ENCODE measurements at places on chromosomes 13 and 19.
A peak's percentile ranks its signal among the peaks of the same experiment; 100 is the strongest.

DNA sequence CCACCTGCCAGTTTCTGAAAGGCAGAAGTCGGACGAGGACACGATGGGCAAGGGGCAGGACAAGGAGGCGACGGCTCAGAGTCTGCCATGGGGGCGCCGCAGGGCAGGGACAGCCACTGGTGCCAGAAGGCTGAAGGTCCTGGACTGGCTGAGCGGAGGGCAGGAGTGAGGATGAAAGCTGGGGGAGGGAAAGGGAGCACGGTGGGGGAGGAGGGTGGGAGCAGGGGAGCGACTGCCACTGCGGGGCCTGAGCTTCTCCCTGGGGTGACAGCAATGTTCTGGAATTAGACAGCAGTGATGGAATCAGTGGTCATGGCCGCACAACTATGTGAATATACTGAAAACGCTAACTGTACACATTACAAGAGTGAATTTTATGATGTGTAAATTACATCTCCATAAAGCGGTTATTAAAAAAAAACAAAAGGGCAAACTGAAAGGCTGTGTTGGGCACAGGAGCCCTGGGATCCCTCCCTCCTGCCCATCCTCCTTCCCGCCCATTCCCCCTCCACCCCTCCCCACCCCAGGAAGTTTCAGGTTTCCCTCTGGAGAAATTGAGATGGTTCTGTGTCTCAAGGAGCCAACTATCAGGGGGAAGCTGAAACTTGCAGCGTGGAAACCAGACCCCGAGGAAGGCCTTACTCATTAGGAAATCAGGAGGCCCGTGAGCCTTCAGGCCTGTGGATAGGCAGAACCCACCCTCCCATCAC, 15.9 kb downstream of the MLLT1 start:
- no peak for DNase-seq

DNA sequence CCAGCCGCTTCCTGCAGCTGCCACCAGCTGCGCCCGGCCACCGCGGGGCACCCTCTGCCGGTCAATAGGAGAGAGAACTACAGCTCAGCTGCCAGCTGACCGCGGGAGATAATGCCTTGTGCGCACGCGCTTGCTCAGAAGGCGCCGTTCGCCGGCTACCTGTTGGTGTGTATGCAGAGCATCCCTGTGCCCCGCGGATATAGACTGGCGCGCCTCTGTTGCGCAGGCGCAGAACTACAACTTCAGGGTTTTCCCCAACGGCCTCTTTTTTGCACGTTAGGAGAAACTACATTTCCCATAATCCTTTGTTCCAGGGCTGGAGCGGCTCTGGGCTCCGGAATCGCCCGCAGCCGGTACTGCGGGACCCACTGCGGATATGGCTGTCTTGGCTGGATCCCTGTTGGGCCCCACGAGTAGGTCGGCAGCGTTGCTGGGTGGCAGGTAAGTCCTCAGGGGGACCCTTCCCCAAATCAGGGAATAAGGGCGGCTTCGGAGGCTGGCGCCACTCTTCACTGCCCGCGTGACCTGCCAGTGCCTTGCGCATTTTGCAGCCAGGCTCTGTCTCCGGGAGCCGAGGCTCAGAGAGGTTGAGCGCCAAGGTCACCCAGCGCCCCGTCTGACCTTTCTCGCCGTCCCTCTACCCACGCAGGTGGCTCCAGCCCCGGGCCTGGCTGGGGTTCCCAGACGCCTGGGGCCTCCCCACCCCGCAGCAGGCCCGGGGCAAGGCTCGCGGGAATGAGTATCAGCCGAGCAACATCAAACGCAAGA, at the start of gene MRPL34:
TSS of gene MRPL34 (plus strand) at position 356 of the 768 bp plus-strand sequence. CDS start at position 377, 21 bp downstream.
- DNase-seq, result peak; percentile 100

GRCh38 chr13:60372141-60372540, 24.9 kb upstream of the TDRD3 start:
- DNase-seq, result no peak

DNA sequence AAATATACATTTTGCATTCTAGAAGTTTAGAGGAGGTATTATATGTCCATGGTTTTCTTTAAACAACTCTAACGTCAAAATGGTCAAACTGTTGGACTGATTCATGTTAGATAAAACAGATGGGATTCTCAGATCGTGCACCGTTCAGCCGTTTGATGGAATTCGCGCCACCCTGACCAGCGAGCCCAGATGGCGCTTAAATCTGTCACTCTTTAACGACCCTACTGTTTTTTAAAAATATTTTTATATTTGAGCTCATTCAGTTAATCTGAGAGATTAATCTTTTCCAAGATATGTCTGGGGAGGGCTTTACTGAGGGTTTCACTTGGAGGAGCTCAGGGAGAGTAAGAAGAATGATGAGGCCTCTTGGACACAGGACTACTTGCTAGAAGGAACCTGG, 164.4 kb downstream of the TM9SF2 start:
- no peak for DNase-seq

DNA sequence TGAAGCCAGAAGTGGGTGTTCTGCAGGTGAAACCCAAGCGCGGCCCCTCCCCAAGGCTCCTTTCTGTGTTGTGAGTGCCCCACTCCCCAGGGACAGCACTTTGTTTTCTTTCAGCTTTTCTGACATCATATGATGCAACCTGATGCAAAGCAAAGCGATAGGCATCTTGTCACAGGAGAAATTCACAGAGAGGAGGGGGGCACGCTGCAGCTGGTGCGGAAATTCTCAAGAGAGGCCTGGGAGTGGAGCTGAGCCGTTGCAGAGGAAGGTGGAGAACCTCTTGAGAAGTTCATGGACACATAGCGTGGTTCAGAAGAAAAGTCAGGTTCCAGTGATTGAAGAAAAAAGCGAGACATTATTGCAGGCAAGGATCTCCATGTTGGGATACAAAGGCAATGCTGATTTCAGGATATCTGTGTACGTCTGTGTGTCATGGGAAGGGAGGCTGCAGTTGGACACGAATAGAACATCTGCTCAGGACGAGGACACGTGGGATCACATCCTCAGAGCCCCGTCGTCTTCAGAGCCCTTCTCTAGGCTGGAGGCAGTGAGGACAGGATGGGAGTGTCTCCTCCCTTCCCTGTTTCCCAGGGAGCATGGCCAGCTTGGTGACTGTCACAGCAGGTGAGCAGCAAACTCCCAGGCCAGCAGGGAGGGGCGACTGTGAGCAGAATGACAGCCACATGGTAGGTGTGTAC, 79.2 kb downstream of the IRS2 start:
- DNase-seq, result no peak

- DNase-seq, result no peak
Observed at GRCh38 chr13:30256713-30257467, 50.5 kb downstream of the KATNAL1 start.

DNA sequence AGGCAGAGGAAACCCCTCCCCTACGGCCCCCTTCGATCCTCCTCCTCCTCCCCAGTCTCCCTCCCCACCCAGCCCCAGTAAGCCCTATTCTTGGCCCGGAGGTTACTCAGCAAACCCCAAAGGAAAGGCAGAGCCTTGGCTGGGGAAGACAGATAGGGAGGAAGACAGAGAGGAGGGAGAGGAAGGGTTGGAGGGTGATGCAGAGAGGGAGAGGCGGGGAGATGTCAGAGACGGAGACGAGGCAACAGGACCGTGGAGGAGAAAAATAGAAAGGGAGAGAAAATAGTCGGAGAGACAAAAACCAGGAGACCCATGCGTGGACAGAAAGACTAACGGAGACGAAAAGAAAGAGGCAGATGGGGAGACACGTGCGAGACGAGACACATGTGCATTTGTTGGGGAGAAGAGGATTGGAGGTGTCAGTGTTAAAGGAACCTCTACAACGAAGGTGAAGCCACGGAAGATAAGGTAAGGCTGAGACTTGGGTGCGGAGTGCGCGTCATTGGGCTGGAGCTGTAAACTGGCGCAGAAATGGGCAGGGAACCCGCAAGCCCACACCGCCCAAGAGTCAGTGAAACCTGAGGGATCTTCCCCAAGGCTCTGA, 2.9 kb downstream of the TGFB1 start:
- DNase-seq, result peak; percentile 32

Data from H9 (cell line).